ENCODE measurements at places on chromosomes 6 and 20. TPM values are rescaled to one million over a fixed set of nuclear protein-coding genes. Genes with fewer than 3 reads are reported as not detected.

The TLDC2 gene
- total RNA-seq: not detected

The STMND1 gene
- not detected for total RNA-seq

The TP53TG5 gene
- total RNA-seq: not detected

The ENPP3 gene
- total RNA-seq: not detected

The BTNL2 gene
- not detected for total RNA-seq

The COL19A1 gene
- not detected for total RNA-seq

The HCRTR2 gene
- not detected for total RNA-seq

The PCED1A gene
- 18.7 TPM for total RNA-seq

The HLA-DOB gene
- total RNA-seq: 0.46 TPM

The MTFR2 gene
- 7.4 TPM for total RNA-seq

The MOXD1 gene
- total RNA-seq: not detected

The SRMS gene
- total RNA-seq: not detected

The CST4 gene
- not detected for total RNA-seq

The TSBP1 gene
- not detected for total RNA-seq

The AGPAT4 gene
- total RNA-seq: 15.2 TPM

The PHF20 gene
- 45.8 TPM for total RNA-seq

The FOXC1 gene
- total RNA-seq: 15.9 TPM

The APOM gene
- total RNA-seq: 0.97 TPM

The TSPO2 gene
- not detected for total RNA-seq

The PROKR2 gene
- total RNA-seq: not detected

The RAET1E gene
- total RNA-seq: not detected

The ABHD16B gene
- total RNA-seq: not detected

The ADGRG6 gene
- 99.3 TPM for total RNA-seq

The DNAH8 gene
- total RNA-seq: 0.97 TPM

The NFKBIL1 gene
- total RNA-seq: 14.6 TPM

The RAMACL gene
- 4.0 TPM for total RNA-seq

The CFB gene
- 1.5 TPM for total RNA-seq
